ENCODE measurements at places on chromosomes 4 and X.
A peak's percentile ranks its signal among the peaks of the same experiment; 100 is the strongest.

GRCh38 chrX:68424719-68425118, 8.6 kb downstream of the OPHN1 start:
- H3K27ac ChIP-seq: no peak overlapping the region
- H3K4me3 ChIP-seq: no peak overlapping the region
- H3K27me3 ChIP-seq: no peaks in the 10 kb centered on the region
- DNase-seq: no peak
- H3K4me1 ChIP-seq: no peaks in the 10 kb centered on the region
- no peaks in the 10 kb centered on the region for H3K36me3 ChIP-seq

DNA sequence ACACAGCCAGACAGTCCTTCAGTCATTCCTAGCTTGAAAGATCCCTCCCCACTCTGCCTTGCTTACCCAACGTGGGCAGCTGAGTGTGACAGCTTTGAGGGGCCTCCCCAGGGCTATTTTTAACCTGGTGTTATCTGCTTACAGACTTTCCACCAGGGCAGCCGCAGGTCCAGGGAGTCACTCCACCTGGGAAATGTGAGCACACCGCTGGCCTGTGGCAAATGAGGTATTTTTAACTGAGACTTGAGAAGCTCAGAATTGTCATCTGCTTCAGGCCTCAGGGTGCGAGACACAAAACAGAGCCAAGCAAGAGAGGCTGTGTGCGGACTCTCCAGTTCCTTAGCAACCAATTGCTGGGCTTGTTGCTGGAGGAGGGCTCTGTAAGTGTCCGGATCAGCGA, 13.0 kb downstream of the CORIN start:
- H3K27me3 ChIP-seq: no peaks in the 10 kb centered on the region
- DNase-seq: no peak
- no peak overlapping the region for H3K27ac ChIP-seq

DNA sequence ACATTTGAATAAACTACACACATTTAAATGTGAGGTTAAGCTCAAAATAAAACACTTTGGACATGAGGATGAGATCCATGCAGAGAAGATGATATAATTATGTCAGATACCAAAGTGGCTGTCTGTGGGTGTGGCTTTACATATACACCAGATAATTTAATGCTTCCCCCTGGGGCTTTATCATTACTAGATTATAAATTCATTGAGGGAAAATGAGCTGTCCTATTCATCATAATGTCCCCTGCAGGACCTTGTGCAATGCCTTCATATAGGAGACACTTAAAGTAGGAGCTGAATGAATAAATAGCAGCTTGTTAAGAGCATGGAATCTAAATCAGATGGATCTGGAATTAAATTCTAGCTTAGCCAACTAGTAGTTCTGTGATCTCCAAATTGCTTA, 49.7 kb downstream of the OTC start:
- no peaks in the 10 kb centered on the region for H3K36me3 ChIP-seq
- H3K4me3 ChIP-seq: no peak overlapping the region
- H3K27ac ChIP-seq: no peak overlapping the region
- no peaks in the 10 kb centered on the region for H3K27me3 ChIP-seq
- no peak for DNase-seq

- no peak overlapping the region for H3K4me3 ChIP-seq
- no peak overlapping the region for H3K27ac ChIP-seq
- no peaks in the 10 kb centered on the region for H3K4me1 ChIP-seq
- no peak for DNase-seq
- H3K36me3 ChIP-seq: no peaks in the 10 kb centered on the region
Observed at GRCh38 chr4:142512161-142512560, 333.9 kb downstream of the INPP4B start.

DNA sequence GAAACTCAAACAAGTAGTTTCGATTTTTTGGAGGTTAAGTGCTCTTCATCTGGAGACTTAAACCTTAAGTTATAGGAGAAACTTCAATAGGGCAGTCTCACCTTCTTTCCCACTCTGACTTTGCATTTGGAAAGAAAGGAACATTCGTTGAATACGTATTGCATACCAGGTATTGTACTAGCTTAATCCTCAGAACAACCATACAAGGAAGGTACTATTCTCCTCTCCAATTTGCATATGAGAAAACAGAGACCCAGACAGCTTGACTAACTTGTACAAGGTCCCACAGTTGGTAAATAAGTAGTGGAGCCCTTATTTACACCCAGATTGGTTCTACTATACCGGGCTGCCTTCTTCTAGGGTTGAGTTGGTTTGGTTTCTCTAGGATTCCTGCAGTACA, 32.6 kb downstream of the AMOT start:
- H3K27ac ChIP-seq: no peak overlapping the region
- H3K36me3 ChIP-seq: peaks cover 5% of the 10 kb centered on the region
- DNase-seq: no peak
- no peak overlapping the region for H3K4me3 ChIP-seq
- H3K4me1 ChIP-seq: no peaks in the 10 kb centered on the region

DNA sequence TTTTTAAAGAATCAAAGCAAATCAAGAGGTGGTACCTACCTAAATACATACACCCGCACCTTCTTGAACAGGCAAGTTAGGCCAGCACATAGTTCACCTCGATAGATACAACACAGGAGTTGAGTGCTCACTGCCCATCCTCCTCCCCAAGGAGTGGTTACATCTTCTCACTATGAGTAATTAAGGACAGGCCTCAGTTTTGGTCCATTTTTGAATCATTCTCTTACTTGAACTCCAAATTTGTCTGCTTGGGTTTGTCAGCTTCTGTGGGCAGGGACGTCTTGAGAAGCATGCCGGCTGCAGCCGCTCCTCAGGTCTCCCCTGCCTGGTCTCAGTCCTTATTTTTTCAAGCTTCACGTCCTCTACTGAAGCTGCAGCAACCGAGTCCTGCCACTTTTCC, 190.6 kb upstream of the RBPJ start:
- H3K4me3 ChIP-seq: no peak overlapping the region
- DNase-seq: peak; percentile 6
- H3K27ac ChIP-seq: no peak overlapping the region
- no peaks in the 10 kb centered on the region for H3K36me3 ChIP-seq
- peaks cover 35% of the 10 kb centered on the region for H3K4me1 ChIP-seq

GRCh38 chr4:83536362-83537272, 709 bp downstream of the GPAT3 start:
- peak; percentile 19 for DNase-seq
- H3K36me3 ChIP-seq: no peaks in the 10 kb centered on the region
- no peak overlapping the region for H3K27ac ChIP-seq
- H3K4me3 ChIP-seq: peak overlapping the region; percentile 49

DNA sequence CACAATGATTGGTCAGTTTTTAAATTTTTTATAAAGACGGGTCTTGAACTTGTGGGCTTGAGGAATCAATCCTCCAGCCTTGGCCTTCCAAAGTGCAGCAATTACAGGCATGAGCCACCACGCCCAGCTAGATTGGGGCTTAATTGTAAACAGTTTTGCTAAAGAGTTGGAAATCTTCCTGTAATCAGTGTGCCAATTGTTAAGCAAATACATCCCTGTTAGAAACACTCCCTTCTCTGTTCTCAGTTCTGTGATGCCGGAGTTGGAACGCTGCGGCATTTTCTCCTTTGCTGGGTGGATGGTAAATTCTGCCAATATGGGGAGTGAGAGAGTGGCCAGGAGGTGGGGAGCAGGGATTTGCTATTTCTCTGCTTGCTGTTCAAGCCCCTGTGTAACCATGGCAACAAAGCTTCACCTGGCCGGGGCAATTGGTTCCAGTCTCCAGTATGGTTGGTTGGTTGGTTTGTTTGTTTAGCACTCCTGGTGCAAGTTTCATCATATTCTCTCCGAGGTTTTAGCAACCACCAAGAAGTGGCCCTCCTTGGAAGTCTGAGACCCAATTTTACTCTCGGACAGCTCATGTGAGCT, 3.0 kb upstream of the SPATA4 start:
- no peak for DNase-seq
- H3K4me3 ChIP-seq: no peak overlapping the region
- H3K27me3 ChIP-seq: no peaks in the 10 kb centered on the region

DNA sequence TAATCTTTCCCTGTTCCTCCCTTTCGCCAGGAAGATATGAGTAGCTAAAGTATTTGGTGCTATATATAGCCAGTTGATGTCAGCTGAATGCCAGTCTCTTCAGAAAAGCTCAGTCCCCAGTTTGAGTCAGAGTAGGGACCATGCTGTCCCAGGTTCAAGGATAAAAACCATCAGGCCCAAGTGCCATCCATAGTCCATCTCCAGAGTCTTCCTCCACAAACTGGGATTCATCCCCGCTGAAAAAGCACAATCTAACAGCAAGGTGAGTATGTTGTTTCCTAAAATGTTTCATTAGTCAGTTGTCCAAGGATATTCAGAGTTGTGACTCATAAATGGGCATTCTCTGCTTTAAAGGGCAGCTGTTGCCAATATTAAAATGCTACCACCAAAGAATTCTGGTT, at the start of gene MYOZ2:
Gene MYOZ2, plus strand, starts transcription at position 112 of the 401 bp plus-strand sequence. CDS start 694 bp downstream, outside the sequence.
- peaks cover 3% of the 10 kb centered on the region for H3K4me1 ChIP-seq
- no peak within 1 kb of the TSS for H3K4me3 ChIP-seq
- DNase-seq: no peak
- no peak within 1 kb of the TSS for H3K27ac ChIP-seq

DNA sequence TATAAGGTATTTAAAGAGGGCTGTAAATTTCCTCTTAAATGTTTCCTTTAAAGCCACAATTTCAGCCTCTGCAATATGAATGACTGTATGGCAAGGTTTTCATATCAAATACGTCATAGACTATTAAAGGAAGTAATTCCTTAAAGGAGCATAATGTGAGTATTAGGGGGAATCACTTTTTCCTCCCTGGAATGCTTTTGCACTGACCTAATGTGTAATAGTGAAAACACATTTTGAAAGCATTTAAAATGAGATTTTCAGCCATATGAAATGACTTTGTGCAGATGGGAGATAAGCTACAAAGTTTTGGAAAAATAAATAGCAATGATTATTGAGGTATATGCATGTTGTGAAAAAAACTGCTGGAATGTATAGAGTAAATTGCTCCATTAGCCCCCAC, 17.6 kb downstream of the SLIT2 start:
- H3K4me3 ChIP-seq: no peak overlapping the region
- H3K27ac ChIP-seq: no peak overlapping the region
- no peaks in the 10 kb centered on the region for H3K36me3 ChIP-seq

GRCh38 chrX:115900425-115900824, 270.1 kb upstream of the AGTR2 start:
- no peaks in the 10 kb centered on the region for H3K36me3 ChIP-seq
- no peaks in the 10 kb centered on the region for H3K27me3 ChIP-seq
- H3K4me3 ChIP-seq: no peak overlapping the region
- no peaks in the 10 kb centered on the region for H3K4me1 ChIP-seq
- H3K27ac ChIP-seq: no peak overlapping the region
- no peak for DNase-seq

DNA sequence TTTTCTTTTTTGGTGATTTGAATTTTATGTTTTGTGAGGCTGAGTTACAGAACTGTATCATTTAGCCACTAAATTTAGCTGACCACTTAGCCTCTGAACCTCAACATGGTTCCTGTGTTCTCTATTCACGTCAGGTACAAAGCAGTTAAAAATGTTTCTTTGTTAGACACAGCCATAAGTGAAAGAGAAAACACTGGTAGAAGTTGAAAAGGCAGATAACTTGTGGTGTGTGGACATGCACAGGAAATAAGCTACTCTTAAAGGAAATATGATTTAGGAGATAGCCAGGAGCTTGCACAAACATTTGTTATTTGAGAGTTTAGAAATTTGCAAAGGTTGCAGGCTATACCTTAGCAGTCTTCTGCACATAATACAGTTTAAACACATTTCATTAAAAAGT, 171.0 kb upstream of the RPS6KA3 start:
- H3K27me3 ChIP-seq: no peaks in the 10 kb centered on the region
- peak; percentile 42 for DNase-seq
- H3K4me3 ChIP-seq: no peak overlapping the region
- peaks cover 24% of the 10 kb centered on the region for H3K4me1 ChIP-seq
- H3K27ac ChIP-seq: peak overlapping the region; percentile 37

DNA sequence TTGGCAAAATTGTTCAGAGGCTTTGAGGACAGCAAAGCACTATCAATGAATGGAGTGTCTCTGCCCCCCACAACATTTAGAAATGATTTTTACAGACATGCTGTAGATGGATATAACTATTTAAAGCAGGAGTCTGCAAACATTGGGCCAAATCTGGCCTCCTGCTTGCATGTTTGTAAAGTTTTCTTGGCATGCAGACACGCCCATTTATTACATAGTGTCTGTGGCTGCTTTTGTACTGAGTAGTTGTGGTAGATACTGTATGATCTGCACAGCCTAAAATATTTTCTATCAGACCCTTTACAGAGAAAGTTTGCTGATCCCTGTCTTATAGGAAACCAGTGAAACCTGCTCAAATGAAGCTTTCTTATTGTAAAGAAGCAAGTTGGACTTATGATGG, 45.5 kb upstream of the PHEX start:
- H3K27ac ChIP-seq: no peak overlapping the region
- H3K27me3 ChIP-seq: no peaks in the 10 kb centered on the region
- no peaks in the 10 kb centered on the region for H3K36me3 ChIP-seq

DNA sequence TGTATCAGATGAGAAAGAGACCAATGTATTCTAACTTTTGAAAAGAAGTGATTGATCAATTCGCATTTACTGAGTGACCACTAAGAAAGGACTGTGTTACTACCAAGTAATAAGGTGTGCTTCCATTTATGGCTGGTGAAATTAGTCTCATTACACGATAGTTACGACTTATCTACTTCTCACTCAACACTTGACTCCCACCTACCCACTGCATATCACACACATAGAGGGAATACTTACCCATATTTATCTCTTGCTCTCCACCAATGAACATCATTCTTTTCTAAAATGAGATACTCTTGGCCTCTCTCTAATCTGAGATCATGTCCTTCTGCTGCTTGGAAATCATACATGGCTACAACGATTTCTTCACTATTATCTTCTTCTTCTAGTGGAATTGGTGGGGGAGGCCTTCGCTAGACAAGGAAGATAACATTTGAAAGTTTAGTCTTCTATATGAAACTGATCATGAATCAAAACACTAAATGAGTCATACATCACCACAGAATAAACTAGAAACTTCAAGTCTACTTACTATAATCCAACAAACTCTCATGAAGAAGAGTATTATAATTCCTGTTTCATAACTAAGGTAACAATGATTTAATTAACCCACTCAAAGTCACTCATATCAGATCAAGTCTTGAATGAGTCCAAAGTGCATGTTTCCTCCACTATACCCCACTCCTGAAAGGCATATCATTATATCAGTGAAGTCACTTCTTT, 33.7 kb upstream of the TXK start:
- no peak overlapping the region for H3K4me3 ChIP-seq
- H3K27ac ChIP-seq: no peak overlapping the region
- H3K27me3 ChIP-seq: no peaks in the 10 kb centered on the region
- H3K4me1 ChIP-seq: no peaks in the 10 kb centered on the region
- peaks cover 12% of the 10 kb centered on the region for H3K36me3 ChIP-seq

All from natural killer cell (primary cell).